CD4-positive, alpha-beta T cell treated with Interleukin-12 subunit alpha and Interleukin-12 subunit beta, for 1 hour (primary cell): ENCODE measurements at places on chromosomes 3 and 15.

DNA sequence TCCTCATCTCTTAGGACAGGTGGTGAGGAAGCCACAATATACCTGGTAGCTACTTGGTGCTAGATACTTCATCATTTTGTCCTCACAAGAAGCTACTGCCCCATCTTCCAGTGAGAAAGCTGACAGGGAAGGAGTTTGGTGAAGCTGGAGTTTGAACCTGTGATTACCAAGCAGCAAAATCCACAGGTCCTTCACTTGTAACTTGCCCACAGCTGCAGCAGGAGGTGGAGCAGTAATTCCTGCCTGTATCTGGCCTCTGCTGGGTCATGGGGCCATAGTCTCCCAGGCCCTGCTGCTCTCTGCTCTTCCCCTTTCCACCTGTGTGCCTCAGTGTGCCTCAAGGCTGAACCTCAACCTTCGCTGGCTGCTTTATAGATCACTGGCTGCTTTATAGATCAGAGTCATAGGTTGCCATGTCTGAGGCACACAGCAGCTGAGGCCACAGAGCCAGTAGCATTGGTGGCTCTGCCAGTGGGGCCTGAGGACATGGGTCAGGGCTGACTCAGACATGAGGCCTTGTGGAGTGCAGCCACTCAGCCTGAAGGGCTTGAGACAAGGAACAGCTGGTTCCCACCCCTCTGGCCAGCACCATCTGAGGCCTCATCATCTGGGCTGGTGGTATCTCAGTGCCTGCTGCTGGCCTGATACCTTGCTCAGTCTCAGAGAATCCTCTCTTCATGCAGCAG, 11.1 kb upstream of the CHRNB4 start:
- DNase-seq: no peak

GRCh38 chr3:187044206-187044605, 95.1 kb downstream of the RPL39L start:
- no peak for DNase-seq

- no peak for DNase-seq
These were observed 64.8 kb downstream of the IGF2BP2 start for GRCh38 chr3:185760088-185760487.

GRCh38 chr15:40960925-40961324, 7.7 kb downstream of the CHAC1 start:
- DNase-seq: no peak
